Central memory CD4-positive, alpha-beta T cell (primary cell): ENCODE measurements at places on chromosomes 4 and X.

DNA sequence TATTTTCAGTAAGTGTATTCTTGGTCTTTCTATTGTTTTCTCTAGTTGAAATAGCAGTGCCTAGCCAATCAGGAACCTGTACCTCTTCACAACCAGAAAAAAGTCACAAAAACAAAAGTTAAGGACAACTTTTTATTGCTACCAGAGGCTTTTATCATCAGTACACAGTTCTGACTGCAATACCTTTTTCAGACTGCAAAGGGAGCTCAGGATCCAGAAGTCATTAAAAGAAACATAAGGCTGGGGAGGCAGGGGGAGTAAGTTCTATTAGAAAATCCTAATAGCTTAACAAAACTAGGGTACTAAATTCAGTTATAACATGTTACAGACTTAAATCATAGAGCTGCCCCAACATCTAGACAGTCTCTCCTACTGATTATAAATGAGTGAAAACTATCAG lies 28.8 kb downstream of the CCNI start:
- no peak for DNase-seq

DNA sequence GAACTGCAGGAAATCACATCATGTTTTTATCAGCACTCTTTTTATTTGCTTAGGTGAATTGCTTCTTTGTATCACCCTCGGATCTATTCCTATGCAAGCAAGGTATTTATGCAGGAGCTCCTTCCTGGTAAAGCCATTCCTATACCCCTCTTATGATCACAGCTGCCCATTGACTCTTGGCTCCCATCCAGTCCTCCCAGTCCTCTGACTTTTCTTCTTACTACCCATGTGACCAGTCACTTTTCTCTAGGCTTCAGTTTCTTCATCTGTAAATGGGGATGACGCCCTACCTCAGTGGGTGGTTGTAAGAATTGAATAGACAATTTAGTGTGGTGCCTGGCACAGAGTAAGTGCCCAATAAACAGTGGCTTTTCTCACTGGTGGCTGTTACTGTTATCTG lies 144.9 kb downstream of the FHIP1A start:
- DNase-seq, result no peak

- DNase-seq, result no peak
These were observed 13.2 kb upstream of the IL13RA2 start for GRCh38 chrX:115030625-115031024.

DNA sequence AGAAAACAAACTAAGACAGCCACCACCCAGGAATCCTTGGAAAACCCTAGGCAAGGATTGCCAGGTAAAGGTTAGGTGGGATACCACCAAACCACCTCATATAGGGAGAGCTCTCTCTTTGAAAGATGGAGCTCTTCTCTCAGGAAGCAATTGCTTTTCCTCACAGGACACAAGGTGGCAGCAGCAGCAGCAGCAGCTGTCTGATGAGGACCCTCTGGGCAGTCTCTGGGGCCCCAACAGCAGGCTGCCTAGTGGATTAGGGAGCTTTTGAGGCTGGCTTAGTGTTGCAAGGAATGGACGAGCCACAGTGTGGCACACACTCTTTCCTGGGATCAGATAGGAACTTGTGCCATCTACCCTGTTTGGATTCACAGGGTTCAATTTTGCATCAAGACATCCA lies 41.4 kb upstream of the CHRDL1 start:
- DNase-seq, result no peak

- DNase-seq, result no peak
These were observed 13.2 kb downstream of the MID1 start for GRCh38 chrX:10607233-10607632.
